Spinal cord (tissue), 10 donors: ENCODE measurements at places on chromosomes 11 and 22.
A peak's percentile ranks its signal among the peaks of the same experiment; 100 is the strongest.

DNA sequence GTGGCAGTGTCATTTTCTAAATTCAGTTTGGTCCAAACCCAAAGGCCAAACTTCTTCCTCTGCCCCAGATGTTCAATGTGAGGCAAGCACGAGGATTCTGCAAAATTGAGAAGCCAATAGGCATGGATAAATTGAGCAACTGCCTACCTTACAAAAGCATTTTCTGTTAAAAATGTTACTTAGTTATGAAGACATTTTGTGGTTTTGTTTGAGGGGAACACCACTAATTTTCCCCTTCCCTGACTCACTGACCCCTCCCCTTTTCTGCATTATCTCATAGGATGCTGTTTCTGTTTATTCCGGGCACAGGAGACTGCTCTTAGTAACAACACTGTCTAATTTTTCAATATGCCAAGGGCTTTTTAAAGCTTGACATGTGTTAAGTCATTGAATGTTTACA, 462.8 kb downstream of the INSC start:
- DNase-seq, result no peak

- no peak for DNase-seq
Measured at GRCh38 chr11:120106354-120107150, 31.4 kb downstream of the TRIM29 start.

DNA sequence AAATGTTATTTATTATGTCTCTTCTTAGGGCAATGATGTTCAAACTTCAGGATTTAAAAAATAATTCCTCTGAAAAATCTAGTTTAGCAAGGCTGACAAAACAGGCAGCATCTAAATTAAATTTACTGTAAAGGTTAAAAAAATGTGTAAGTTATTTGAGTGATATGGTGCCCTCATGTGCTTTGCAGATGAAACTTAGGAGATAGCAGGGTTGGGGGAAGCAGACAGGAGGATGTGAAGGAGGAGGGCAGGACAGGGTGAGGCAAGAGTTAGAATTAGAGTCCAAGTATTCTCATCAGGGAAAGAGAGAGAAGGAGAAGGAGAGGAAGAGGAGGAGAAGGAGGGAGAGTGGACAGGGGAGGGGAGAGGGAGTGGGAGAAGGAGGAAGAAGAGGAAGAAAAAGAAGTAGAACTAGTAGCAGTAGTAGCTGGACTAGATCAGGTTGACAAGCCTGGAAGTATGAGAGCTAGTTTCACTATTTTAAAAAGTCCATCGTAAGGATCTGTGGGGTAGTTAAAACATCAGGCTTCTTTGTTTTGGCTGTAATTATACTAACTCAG, 141.2 kb upstream of the SESN3 start:
- DNase-seq, result no peak

DNA sequence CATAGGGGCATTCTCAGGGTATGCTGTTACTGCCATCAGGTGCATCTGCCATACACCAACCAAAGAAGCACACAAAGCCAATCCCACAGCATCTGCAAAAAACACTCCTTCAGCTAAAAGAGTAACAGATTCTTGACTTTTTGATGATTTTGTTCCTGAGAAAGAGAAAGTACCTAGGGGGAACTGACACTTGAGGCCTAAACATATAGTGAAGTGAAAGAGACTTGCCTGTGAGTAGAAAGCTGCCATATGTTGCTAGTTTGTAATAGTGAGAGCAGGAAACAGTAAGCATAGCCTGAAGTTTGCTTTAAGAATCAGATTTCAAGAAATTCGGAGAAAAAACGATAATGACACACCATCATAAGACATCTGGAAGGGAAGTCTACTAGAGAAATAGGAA, 97.9 kb upstream of the CTSC start:
- DNase-seq, result no peak

- DNase-seq, result no peak
Measured at GRCh38 chr11:3119141-3119821, 45.8 kb downstream of the OSBPL5 start.

DNA sequence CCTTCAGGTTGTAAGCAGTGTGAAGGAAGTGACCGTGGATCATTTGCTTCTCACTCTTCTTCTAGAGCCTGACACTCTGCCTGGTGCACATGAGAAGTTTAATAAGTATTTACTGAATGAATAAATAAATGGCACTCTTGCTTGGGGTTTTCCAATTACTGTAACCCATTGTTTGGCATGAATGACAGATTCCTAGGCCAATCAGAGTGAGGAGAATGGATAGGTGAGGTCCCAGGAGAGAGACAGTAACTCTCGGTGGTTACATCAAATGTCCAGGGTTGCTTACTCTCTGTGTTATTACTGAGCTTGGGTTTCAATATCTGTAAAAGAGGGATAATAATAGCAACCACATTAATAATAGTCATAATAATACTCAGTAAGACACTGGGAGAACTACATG, 204.2 kb upstream of the ISX start:
- no peak for DNase-seq

DNA sequence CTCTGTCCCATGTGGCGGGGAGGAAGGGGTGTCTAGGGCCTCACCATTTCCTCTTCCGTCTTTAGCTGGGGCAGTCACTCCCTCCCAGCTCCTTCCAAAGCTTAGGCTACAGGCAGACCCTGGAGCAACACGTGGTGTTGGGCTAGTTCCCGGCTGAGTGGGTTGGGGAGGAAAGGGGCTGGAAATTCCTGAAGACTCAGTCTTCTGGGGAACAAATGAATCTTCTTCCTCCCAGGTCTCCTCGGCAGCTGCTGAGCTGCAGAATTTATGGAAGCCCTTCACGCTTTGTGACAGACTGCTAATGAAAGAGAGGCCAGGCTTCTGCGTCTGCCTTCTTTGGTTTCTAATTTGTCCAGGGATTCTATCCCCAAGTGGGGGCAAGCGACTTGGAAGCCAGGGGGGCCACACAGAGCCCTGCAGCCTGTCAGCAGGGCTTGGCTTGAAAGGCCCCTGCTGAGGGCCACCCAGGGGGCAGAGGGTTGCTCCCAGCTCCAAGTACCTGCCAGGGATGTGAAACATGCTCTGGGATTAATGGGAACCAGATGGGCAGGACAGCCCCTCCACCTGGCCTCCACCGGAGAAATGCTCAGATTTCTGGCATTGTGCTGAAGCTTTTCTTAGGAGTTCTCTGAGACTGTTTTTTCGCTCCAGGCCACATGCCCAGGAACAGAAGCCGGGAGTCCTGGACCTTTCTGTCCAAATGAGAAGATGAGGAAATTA, 123.1 kb downstream of the PKNOX2 start:
- no peak for DNase-seq

DNA sequence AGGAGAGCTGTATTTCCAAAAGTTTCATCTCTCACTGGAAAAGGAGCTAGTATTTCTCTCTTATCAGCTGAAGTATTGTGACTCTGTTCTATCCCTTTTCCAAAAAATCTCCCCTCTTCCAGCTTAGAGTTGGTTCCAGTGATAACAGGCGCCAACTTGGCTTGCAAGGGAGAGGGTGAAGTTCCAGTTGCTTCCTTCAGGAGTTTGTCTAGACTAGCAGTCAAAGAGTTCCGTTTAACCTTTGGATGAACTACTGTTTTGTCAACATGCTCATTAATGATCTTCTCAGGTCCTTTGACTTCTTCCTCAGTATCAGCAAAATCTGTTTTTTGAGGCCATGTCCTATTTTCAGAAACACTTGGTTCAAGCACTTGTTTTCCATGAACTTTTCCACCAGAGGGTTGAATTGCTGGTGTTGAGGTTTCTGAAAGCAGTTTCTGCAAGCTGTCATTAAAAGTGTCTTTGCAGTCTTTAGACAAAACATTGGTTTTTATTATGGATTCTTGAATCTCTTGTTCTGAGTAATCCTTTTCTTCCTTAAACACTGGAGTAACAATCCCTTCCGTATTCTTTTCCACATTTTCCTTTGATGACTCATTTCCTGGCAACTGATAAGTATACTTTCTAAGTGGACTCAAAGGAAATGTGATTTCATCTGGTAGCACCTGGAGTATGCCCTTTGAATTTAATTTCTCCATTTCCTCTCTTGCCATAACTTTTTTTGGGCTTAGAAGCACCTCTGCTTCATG, 39.7 kb upstream of the CCDC89 start:
- no peak for DNase-seq

GRCh38 chr22:24420072-24420976, 7.1 kb upstream of the ADORA2A start:
- no peak for DNase-seq

DNA sequence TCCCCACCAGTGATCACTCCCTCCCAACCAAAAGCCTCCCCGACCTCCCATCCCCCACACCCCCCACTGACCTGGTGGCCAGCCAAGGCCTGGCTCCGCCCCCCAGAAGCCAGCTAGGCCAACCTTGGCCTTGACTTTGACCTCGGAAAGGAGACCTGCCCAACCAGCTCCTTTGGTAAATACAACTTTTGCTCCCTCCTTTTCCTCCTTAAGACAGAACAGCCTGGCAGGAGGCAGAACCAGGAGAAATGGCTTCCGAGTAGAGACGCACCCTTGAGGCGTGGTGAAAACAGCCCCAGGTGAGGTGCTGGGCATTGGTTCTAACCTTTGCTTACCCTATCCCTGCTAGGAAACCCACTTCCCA, 27.0 kb downstream of the PLEKHA7 start:
- no peak for DNase-seq

GRCh38 chr11:67060111-67060522, 3.5 kb downstream of the RHOD start:
- DNase-seq, result no peak

GRCh38 chr11:27429761-27430393, 42.7 kb downstream of the LGR4 start:
- no peak for DNase-seq

DNA sequence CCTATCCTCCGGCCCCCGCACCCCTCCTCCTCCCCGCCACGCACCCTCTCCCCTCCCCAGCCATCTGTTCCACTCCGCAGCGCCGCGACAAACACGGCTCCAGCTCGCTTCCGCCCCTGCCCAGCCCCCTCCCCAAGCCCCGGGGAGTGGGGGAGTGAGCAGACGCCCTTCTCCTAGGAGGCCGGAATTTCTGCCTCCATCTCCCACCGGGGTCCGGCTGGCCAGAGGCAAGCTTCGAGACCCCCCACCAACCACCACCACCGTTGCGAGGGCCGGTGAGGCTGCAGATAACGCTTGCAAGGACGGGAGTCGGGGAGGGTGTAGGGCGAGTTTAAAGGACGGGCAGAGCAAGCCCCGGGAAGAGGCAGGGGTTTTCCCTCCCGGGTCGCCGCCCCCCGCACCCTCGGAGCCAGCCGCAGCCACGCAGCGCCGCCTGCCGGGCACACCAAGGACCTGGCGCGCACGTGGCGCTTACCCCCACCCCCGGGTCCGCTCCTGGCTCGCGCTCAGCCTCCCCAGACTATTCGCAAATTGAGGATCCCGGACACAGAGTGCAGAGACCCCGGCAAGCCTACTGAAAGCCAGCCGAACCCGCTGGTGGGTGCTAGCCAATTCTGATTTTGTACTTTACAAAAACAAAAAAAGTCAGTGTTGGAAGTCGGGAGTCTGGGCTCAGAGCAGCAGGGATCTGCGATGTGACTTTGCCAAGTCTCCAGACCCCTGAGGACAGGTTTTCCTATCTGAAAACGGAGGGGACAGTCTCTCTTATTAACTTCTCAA, 22.6 kb downstream of the RTN4RL2 start:
- DNase-seq, result no peak

DNA sequence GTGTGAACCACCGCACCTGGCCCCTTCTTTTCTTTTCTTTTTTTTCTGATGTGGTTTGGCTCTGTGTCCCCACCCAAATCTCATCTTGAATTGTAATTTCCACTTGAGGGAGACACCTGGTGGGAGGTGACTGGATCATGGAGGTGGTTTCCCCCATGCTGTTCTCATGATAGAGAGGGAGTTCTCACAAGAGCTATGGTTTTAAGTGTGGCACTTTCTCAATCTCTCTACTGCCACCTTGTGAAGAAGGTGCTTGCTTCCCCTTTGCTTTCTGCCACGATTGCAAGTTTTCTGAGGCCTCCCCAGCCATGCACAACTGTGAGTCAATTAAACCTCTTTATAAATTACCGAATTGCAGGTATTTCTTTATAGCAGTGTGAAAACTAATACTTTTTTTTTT, 4.9 kb upstream of the TCN2 start:
- DNase-seq, result no peak

- DNase-seq, result no peak
Measured at GRCh38 chr11:69650081-69650831, 9.3 kb downstream of the CCND1 start.

DNA sequence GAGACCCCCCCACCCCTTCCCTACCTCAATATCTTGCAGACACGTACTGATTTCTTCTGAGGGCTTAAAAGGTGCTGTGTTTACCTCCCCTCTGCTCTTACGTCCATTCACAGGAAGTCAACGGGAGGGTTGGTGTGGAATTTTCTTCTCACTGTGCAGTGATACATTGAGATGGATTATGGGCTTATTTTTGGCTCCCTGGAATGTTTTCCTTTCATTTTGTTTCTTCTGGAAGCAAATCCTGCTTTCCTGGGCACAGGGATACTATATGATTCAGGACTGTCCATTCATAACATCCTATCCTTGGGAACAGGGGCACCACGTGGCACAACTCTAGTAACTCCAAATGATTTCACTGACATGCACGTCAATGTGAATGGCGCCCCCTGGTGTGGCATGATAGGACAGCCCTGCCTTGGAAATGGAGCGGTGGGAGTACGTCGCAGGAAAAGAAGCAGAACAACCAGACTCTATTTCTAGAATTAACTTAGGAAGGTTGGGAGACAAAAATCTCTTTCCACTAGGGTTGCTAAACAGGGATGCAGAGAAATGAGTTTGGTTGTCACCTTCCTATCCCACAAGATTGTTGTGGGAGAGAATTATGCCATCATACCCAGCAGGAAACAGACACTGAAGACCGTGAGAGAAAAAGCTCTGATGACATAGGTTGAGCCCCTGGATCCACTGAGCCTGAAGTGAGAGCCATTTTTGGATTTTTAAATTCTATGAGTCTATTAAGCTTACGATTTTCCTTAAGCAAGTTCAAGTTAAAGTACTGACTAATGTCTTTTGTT, 146.5 kb upstream of the RAG2 start:
- DNase-seq, result peak; percentile 78

GRCh38 chr11:35689081-35689996, 26.8 kb downstream of the TRIM44 start:
- DNase-seq, result no peak

GRCh38 chr11:80635178-80635577, 1194.3 kb upstream of the TENM4 start:
- DNase-seq, result no peak

- no peak for DNase-seq
Measured at GRCh38 chr11:31796499-31797189, 14.5 kb downstream of the PAX6 start.

DNA sequence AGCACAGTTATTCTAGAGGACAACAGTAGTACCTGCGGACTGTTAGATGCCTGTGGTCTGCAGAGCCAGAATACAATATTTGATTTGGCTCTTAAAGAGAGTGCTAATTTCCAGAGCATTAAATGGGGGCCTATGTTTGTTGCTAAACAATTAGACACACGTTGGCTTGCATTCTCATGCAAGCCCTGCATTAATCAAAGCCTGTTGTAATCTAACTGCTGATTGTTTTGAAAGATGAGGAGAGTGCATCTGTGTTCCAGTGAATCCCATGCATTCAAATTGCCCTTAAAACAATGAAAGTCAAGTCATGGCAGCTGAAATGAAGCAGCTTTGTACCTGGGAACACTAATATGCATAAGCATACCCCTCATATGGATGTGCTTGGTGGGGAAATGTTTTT, 419.4 kb downstream of the DYNC2H1 start:
- no peak for DNase-seq
